Activated CD4-positive, alpha-beta T cell treated with anti-CD3 and anti-CD28 coated beads for 36 hours (primary cell): ENCODE measurements at places on chromosomes 5 and 9. TPM values are rescaled to one million over a fixed set of nuclear protein-coding genes. Genes with fewer than 3 reads are reported as not detected.

PHYHD1 gene
- 0.44 TPM for total RNA-seq

SERF1A gene
- total RNA-seq, result 4.3 TPM

SREK1 gene
- 56.1 TPM for total RNA-seq

TXNDC8 gene
- total RNA-seq, result not detected

DNA sequence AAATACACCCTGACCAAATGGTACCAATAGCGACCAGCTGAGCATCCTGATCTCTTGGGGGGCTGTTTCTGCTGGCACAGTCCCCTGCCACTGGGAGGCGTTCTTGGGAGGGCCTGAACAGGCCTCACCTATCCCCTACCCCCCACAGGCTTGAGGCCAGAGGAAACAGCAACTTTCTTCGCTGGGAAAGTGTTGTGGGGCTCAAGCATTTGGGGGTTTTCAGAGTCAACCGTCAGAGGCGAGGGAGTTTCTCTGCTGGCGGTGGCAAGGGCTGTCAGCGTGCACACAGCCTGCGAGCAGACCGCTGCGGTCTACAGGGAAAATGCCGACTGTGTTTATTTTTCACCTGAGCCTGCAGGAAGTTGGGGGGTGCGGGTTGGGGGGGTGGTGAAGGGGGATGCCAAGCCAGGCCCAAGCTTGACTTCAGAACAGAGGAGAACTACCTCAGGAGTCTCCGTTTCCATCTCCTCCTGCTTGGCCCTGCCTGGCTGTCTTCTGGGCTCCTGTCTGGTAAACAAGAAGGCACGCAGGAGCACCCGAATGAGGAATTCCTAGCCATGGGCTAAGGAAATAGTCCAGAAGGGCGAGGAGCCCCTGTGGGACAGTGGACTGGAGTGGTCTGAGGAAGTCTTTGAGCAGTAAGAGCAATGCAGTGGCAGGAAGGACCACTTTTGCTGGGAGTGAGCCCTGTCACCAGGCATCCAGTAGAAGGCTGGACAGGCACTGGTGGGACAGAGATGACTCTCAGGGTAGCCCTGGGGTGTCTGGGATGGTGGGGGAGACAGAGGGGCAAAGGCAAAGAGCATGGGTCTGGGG lies 18.1 kb downstream of the TCF7 start:
- H3K4me1 ChIP-seq, result peaks cover 98% of the 10 kb centered on the region
- H3K36me3 ChIP-seq, result peaks cover 57% of the 10 kb centered on the region
- H3K4me3 ChIP-seq, result peak overlapping the region; percentile 41
- no peaks in the 10 kb centered on the region for H3K27me3 ChIP-seq
- peak overlapping the region; percentile 87 for H3K27ac ChIP-seq

- H3K27me3 ChIP-seq, result no peaks in the 10 kb centered on the region
- H3K27ac ChIP-seq, result no peak overlapping the region
- DNase-seq, result peak; percentile 27
- H3K4me3 ChIP-seq, result no peak overlapping the region
- peaks cover 3% of the 10 kb centered on the region for H3K36me3 ChIP-seq
Observed at GRCh38 chr5:61342071-61342501, 10.0 kb downstream of the ZSWIM6 start.
